Vagina (tissue), 2 donors: ENCODE measurements at places on chromosomes 3 and 15. TPM values are rescaled to one million over a fixed set of nuclear protein-coding genes. Genes with fewer than 3 reads are reported as not detected.

GRCh38 chr15:101625980-101626379, 26.2 kb downstream of the TM2D3 start:
- H3K27ac ChIP-seq: no peak overlapping the region
- no peaks in the 10 kb centered on the region for H3K36me3 ChIP-seq
- no peak overlapping the region for H3K4me3 ChIP-seq
- no peak for DNase-seq
- H3K4me1 ChIP-seq: no peaks in the 10 kb centered on the region

DNA sequence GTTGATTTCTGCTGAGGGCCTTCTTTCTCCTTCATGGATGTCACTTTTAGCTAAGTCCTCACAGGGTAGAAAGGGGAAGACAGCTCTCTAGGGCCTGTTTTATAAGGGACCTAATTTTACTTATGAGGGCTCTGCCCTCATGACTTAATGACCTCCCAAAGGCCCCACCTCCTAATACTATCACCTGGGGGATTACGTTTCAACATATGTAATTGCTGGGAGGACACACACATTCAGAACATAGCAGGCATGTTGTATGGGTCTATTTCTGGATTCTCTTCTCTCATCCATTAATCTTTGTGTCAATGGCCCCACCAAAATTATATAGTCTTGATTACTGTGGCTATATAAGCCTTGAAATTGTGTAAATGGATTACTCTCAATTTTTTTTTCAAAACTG, 255.0 kb downstream of the CLSTN2 start:
- H3K4me3 ChIP-seq: no peak overlapping the region
- no peaks in the 10 kb centered on the region for H3K36me3 ChIP-seq
- peaks cover 14% of the 10 kb centered on the region for H3K4me1 ChIP-seq

DNA sequence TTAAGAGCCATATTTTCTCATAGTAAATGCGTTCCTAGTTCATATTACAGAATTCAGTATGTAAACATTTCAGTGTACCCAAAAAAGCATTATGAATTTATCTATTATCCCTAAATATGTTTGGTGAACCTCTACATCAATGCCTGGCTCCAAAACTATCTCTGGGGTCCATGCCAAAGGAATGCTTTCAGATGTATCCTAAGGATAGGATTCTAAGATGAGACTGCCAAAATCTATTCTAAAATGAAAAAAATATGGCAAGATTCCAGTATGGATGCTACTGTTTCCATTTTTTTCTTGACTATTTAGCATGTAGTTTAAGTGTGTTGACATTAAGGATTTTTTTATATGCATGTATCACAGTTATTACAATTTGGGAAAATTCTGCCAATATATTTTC, 18.8 kb downstream of the EIF5A2 start:
- H3K4me1 ChIP-seq: no peaks in the 10 kb centered on the region
- no peak for DNase-seq
- no peak overlapping the region for H3K4me3 ChIP-seq
- H3K36me3 ChIP-seq: no peaks in the 10 kb centered on the region

DNA sequence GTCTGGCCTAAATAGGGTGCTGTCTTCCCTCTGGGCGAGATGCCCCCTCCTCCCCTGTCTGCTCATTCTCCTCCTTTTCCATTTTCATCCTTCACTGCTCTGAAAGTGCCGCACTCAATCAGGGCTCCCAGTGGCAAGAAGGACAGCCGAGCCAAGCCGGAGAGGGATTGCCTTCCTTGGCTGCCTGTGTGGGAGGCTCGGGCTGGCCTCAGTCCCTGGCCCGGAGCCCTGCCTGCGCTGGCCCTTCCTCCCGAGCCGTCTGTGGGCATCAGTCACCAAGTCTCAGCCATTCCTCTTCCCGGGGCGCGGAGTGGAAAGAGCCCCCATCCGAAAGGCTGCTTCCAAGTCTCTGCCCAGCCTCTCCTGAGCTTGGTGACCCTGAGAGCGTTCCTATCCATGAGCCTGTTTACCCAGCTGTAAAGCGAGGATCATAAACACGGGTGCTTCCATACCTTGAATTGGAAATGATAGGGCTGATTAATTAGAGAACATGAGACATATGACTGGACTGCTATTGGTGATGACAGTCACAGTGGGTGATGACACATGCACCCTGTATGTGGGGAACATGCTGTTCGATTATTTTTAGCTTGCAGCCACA, 59.1 kb upstream of the TLE3 start:
- no peaks in the 10 kb centered on the region for H3K27me3 ChIP-seq
- no peak for DNase-seq
- no peaks in the 10 kb centered on the region for H3K36me3 ChIP-seq
- H3K27ac ChIP-seq: no peak overlapping the region

GRCh38 chr3:61927332-61927731, 366.0 kb downstream of the PTPRG start:
- no peaks in the 10 kb centered on the region for H3K36me3 ChIP-seq
- no peak overlapping the region for H3K4me3 ChIP-seq
- peaks cover 60% of the 10 kb centered on the region for H3K4me1 ChIP-seq
- H3K27ac ChIP-seq: peak overlapping the region; percentile 64

DNA sequence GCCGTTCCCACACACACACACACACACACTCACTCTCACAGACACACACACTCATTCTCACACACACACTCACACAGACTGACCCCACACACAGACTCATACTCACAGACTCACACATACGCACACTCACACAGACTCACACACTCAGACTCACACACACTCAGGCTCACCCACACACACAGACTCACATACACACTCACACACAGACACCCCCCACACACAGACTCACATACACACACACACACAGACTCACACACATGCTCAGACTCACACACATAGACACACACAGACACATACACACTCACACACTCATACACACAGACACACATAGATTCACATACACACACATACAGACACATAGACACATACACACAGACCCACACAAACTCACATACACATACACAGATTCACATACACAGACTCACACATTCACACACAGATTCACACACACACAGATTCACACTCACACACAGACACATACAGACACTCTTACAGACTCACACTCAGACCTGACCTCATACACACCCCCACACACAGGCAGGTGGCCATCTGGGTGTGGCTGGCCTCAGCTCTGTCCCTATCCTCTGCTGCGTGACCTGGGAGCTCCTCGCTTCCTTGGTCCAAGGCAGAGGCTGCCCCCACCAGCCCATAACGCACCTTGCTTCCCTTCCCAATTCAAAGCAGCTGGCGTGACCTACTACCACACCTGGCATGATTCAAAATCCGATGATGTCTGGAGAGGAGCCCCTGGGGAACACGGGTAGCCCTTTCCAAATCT, 1.9 kb downstream of the C3orf22 start:
- peak; percentile 92 for DNase-seq
- H3K27ac ChIP-seq: no peak overlapping the region
- H3K27me3 ChIP-seq: no peaks in the 10 kb centered on the region
- H3K36me3 ChIP-seq: no peaks in the 10 kb centered on the region
- no peak overlapping the region for H3K4me3 ChIP-seq

DNA sequence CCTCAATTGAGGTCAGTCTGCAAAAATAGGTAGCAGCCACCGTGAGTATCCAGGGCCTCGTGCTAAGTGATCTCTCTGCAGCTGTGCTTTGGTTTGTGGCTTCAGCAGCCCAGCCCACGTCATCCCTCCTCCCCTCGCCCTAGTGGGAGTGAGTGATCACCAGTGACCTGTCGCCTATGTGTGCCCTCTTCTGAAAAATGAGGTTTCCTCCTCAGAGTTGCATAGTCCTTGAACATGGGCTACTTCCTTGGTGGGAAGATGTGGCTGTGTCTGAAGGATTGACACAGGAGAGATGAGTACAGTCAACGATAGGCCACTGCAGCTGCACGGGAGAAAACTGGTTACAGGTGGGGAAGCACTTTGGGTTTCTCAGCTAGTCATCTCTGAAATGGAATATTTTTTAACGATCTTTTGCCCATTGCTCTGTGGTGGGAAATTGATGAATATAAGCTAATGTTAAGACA, 144.8 kb upstream of the BHLHE40 start:
- no peak for DNase-seq
- no peak overlapping the region for H3K4me3 ChIP-seq
- no peaks in the 10 kb centered on the region for H3K27me3 ChIP-seq
- H3K36me3 ChIP-seq: peaks cover 5% of the 10 kb centered on the region

DNA sequence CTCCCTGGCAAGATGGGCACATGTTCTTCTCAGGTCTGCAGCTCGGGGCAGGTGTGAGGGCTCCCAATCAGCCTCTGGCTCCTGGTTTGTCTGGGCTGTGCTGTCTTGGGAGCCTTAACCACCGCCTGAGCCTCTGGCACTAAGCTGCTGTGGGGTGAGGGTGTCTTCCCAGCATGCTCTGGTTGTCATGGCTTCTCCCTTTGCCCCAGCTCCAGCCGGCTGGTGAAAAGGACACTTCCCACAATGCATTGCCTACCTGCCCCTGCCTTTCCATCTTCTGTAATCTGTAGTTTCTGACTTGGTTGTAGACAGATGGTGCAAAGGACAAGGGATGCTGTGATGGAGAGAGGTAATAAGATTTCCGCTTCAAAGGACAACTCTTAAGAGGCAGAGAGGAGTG, 295.3 kb downstream of the TLE3 start:
- no peak for DNase-seq
- H3K36me3 ChIP-seq: no peaks in the 10 kb centered on the region
- no peak overlapping the region for H3K4me3 ChIP-seq
- peaks cover 3% of the 10 kb centered on the region for H3K4me1 ChIP-seq
- H3K27me3 ChIP-seq: no peaks in the 10 kb centered on the region
- H3K27ac ChIP-seq: no peak overlapping the region

Gene CDAN1
- total RNA-seq: 10.3 TPM

Gene TLR9
- total RNA-seq: not detected

Gene ARL8B
- 44.4 TPM for total RNA-seq
